ENCODE measurements at places on chromosomes 1 and 21.

- no peak for DNase-seq
Observed at GRCh38 chr21:36003776-36004175, 56.5 kb downstream of the SETD4 start.

GRCh38 chr1:67441739-67442281 is 11.6 kb upstream of the SERBP1 start:
- DNase-seq: no peak

GRCh38 chr1:144101397-144102045 is 129.7 kb upstream of the FAM72C start:
- DNase-seq: no peak

GRCh38 chr1:235416662-235417049 is 49.4 kb downstream of the TBCE start:
- no peak for DNase-seq

DNA sequence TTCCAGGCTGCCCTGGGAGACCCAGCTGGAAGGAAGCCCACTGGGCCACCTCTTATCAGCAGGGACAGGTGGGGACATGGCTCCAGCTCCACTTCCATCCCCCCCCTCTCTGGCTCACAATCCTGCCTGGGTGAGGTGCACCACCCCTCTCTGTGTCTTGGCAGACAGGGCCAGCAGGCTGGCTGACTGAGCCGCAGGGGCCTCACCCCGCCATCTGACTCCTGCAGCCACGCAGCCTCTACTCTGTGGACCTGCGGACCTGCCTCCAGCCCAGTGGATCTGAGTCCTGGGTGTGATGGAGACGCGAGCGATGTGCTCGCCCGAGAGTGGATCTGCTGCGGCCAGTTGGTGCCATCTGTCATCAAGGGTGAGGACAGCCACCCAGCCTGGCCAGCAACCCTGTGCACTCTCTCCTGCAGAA is 30.1 kb downstream of the RCC2 start:
- no peak for DNase-seq

GRCh38 chr1:245207056-245207638 is 52.4 kb downstream of the KIF26B start:
- no peak for DNase-seq

DNA sequence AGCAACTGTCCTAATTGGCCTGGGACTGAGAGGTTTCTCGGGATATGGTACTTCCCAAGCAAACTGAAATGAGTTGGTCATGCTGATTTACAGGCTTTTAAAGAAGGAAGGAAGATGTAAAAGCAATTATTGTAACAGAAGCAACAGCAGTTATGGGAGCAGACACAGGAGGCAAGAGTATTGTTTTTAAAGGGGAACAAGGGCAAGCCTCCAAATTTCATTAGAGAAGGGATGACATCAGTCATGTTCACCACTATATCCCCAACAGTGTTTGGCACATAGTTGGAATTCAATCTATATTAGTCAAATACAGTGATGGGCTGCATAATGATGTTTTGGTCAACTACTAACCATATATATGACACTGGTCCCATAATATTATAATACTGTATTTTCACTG is 46.0 kb upstream of the JUN start:
- no peak for DNase-seq

DNA sequence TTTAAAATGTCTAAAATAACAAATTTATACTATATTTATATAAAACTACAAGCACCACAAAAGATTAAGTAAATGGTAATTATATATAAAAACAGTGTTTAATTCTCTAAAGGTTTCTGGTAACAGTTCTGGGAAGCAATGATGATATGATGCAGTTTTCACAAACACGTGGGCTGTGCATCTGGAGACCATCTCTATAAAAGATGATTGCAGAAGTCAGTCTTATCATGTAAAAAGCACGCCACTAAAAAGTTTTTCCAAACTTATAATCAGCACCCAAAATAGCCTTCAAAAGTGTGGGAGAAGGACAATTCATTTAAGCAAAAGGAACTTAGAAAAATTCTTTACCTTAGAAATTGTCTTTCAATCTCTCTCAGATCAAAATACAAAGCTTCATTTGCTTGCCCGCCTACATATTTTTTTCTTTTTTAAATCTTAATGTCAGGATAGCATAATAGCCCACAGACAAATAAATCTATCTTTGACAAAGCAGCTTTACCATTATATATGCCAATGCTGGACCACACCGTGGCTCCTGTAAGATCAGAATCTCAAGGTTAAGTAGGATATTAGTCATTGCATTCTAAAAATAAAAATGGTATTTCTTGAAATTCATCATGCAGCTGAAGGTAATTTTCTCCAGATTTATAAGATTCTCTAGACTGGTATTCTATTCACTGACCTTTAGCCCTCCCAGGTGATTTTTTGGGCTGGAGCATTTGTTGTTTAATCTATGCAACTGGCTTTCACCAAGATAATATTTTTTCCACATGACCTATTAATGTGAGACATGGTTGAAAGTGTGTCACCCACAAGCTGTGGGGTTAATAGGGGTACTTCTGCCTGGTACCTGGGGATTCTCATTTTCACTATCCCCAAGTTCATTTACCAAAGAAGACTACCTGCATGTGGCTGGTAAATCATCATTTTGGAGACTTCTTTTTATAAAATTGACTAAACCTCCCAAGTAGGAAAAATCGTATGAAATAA is 189.6 kb upstream of the ST6GALNAC5 start:
- no peak for DNase-seq

DNA sequence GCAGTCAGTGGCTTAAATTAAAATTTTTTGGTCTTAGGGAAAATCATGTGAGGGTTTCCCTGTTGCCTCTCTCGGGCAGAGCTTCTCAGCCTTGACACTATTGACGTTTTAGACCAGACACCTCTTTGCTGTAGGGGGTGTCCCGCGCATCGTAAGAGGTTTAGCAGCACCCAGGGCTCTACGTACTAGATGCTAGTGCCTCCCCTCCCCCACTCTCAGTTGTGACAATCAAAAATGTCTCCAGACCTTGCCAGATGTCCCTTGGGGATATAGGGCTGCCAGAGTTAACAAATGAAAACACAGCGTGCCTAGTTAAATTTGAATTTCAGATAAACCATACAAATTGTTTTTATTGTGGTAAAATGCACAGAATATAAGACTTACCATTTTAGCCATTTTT is 293.3 kb downstream of the DISC1 start:
- DNase-seq: no peak

DNA sequence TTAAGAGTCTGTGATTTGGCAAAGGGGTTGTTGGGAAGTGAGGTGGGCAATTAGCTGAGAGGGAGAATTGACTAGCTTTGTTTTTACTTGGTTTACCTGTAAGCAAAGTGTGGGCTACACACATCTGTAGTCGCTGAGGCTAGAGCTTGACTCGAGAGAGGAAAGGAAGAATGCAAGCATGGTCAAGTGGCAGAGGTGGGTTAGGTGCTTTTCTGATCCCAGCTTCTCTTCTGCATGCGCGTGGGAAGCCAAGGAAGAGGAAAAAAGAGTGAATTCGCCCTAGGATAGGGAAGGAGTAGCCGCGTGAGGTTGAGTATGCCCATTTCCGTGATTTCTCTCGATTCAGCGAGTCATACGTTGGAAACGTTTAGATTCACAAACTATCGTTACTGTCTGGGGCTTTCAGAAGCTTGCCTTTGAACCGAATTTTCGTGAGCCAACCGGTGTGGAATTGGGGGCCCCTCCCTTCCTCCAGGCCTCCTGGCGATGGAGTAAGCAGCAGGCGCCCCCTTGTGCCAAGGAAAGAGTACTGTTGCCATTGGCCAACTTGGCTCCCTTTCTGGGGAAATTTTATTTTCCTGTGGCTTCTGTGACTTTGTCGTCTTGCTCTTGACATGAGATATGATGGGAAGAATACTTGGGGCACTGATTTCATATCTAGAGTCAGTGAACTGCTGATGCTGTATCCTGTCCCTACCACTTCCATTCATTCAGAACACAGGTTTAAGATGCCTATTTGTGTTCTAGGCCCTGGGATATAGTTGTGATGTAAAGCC is 1.3 kb downstream of the PIGV start:
- DNase-seq: peak; percentile 84

GRCh38 chr1:159911326-159912070 is 11.5 kb upstream of the CFAP45 start:
- no peak for DNase-seq

DNA sequence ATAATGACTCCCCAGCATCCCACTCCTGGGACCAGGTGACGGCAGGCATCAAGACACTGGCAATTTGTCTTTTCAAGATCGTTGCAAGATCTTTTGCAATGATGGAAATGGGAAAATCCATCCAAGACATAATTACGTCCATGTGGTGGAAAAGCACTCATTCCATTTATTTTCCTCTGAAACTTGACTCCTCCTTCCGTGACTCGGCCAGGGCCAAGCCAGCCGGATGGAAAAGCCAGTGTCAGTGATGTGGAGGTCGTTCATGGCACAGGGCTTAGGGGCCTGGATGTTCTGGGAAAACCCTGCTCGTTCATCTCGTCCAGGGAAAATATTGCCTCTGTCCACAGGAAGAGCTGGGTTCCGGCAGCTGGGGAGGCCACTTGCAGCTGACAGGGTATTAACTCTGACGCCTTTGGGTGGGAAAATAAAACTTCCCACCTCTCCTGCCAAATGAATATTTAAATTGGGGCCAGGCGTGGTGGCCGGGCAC is 46.2 kb downstream of the C1orf198 start:
- no peak for DNase-seq

GRCh38 chr21:32412162-32413014 is at the start of gene EVA1C:
EVA1C (plus strand) TSS chr21:32412706; CDS start chr21:32412854, 148 bp downstream.
- DNase-seq: peak; percentile 71
